ENCODE measurements at places on chromosomes 7 and 10.

DNA sequence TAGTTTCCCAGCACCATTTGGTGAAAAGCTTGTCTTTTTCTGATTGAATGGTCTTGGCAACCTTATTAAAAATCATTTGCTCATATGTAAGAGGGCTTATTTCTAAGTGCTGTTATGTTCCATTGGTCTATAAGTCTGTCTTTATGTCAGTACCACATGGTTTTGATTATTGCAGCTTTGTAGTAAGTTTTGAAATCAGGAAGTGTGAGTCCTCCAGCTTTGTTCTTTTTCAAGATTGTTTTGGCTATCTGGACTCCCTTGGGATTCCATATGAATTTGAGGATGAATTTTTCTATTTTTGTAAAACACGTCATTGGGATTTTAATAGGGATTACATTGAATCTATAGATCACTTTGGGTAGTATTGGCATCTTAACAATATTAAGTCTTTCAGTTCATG lies 5.4 kb downstream of the KIF11 start:
- DNase-seq, result no peak

- DNase-seq, result no peak
Measured at GRCh38 chr10:20257422-20257821, 441.2 kb downstream of the PLXDC2 start.

- DNase-seq, result no peak
Measured at GRCh38 chr7:151298765-151299164, 42.8 kb upstream of the NUB1 start.

- no peak for DNase-seq
Measured at GRCh38 chr7:158140538-158141220, 446.9 kb downstream of the PTPRN2 start.

GRCh38 chr10:130816116-130816901 lies 495.2 kb downstream of the TCERG1L start:
- no peak for DNase-seq

- DNase-seq, result no peak
Measured at GRCh38 chr10:117138838-117139580, 939 bp upstream of the VAX1 start.

- no peak for DNase-seq
Measured at GRCh38 chr10:33358016-33358415, 23.5 kb upstream of the NRP1 start.

DNA sequence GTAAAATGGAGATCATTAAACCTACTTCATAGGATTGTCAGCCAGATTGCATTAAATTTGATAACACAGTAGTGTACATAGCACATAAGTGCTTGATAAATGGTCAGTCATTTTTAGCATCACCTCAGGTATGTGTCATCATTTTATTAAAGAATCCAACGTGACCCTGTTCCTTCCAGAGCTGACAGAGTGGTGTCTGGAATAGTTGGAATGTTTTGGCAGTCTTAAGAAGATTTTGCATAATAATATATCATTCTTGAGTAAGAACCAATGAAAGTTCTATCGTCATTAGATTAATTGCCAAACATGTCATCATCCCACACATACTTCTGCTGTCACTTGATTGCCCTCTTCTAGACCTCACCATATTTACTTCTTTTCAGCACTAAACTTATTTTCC lies 451.4 kb upstream of the POM121L12 start:
- no peak for DNase-seq

DNA sequence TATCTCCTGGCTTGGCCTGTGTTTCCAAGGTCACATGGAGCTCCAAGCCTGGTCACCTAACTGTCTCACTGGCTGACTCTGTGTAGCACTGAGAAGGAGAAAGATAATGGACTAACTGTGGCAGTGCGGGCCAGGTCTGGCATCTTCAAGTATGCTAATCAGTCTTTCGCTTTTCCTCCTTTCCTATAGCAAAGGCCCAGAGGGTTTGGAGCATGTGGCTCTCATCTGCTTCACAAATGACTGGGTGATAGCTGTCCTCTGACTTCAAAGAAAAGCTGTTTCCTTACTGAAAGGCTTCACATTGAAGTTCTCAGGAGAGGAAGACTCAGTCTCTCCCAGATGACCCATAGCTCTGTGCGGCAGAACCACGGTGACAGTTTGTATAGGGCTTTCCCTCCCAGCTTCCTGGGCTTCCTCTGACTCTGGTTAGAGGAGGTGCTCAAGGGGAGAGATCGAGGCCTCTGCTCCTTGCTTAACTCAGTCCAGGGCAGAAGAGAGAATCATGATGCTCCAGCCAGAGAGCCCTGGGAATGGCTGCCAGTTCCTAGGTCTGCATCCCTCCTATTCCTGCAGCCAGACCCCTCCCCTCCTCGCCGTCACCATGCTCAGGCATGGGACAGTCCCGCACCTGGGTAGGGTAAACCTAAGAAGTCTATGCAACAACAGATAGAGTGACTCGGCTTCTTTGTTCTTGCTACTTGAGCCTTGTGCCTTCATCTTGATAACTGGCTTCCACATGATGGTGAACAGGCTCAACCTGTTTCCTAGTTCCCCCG lies 72.3 kb downstream of the CCDC71L start:
- no peak for DNase-seq

DNA sequence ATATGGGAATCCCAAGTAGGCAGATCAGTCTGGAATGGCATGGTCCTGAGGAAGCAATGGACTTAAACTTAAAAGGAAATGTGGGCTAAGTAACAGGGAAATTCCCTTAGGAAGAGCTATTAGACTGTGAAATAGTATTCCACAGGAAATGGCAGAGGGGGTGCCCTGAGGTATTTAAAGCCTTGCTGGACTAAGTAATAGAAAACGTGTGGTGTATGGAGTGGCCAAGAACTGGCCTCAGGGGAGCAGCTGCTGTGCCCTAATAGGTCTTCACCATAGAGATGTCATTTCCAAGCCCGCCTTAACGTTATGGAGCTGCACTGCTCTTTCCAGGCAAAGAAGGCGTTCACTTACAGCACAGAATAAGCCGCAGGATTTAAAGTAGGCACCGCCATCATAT lies 365.2 kb upstream of the ZMIZ1 start:
- DNase-seq, result peak; percentile 9

GRCh38 chr7:132381742-132382472 lies 194.4 kb downstream of the PLXNA4 start:
- no peak for DNase-seq

- no peak for DNase-seq
Measured at GRCh38 chr10:57830877-57831560, 436.7 kb downstream of the IPMK start.

DNA sequence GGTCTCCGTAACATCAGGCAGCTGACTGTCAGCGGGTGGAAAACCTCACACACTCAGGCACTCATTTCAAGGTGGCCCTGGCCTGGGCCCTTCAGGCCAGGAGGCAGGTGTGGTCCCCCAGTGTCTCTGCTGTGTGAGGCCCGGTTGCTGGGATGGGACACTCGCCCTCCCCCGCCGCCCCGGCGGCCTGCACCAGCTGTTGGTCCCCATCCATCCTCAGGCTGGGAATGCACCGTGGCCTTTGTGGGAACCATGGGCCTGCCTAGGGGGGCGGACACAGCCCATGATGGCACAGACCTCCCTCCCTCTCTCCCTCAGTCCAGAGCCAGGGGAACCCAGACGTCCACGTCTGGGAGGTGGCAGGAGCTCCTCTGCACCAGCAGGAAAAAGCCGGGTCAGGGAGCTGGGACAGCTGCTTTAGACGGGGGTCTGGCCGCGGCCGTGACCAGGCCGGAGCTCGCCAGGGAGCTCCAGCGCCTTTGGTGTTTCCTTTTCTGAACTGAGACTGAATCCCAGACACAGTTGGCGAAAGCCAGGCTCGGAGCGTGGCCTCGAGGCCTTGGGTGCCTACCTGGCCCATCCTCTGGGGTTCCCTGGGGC lies 15.7 kb downstream of the ADGRA1 start:
- DNase-seq, result no peak

GRCh38 chr7:107387128-107387527 lies 82.7 kb upstream of the GPR22 start:
- no peak for DNase-seq

GRCh38 chr10:82267014-82267413 lies 392.0 kb downstream of the NRG3 start:
- DNase-seq, result peak; percentile 65

DNA sequence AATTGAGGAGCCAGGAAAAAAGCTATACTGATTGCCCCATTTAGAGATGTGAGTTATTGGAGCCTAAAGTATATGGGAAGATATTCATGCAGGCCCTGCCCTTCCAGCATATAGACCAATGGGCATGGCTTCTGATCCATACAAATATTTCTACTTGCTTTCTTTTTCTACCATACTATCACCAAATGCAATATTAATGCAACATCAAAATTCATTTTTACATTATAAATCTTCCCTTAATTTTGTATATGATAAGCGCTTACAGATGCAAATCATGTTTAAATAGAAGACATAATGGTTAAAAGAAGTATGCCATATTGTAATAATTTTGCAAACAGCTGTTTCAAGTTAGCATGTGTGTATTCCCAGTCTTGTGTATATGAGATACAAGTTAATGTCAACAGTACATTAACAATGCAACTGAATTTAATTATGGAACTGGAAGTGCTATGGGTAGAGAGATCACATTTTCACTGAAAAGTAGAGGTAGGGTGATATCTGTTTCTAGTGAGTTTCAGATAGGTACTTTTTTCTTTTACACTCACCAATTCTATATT lies 24.6 kb upstream of the WNT16 start:
- no peak for DNase-seq

DNA sequence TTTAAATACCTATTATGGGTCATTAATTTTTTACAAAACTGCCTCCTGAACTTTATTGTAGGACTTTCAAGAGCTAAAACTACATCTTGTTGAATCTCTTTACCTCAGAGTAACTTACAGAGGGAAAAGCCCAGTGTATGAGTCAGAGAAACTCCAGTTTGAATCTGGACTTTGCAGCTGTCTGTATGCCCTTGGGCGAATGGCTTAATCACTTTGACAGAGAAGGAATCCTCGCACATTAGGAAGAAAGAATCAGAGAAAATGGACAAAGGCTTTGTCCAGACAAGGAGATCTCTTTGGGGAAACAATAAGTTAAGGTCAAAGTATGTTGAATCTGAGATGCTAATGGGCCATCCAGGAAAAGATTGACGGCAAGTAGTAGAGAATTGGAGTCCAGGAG lies 484.2 kb upstream of the CELF2 start:
- DNase-seq, result no peak

- DNase-seq, result no peak
Measured at GRCh38 chr7:40186586-40186985, 51.8 kb downstream of the SUGCT start.

DNA sequence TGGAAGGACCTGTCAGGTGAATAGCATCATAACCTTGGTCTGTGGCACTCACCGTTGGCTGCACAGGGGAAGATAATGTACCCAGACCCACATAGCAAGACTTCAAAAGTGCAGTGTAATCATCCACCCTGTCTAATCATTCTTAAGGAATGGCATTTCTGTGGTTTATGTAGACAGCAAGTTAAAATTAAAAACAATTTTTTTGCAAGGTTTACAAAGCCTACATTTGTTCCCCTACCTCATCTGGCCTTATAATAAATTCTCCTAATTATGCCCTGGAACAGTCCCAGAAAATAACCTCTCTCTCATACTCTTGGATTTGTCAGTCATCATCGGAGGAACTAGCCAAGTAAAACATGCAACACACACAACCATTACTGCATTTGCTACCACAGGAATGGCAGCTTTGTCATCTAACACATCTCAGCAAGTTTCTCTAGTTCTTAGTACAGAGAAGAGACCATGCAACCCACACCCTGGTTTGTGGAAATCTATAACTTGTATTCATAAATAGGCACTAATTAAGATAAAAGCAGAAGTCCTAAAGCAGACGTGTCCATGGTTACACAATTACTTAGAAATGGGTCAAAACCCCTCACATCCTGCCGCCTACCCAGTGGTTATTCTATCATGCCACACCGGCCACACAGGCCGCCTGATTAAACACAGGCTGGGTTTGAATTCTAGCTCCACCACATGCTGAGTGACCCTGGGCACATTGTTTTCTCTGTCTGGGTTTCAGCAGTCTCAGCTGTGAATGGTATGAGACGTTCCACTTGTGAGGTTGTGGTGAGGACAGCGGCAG lies 19.1 kb downstream of the ABLIM1 start:
- DNase-seq, result peak; percentile 90

DNA sequence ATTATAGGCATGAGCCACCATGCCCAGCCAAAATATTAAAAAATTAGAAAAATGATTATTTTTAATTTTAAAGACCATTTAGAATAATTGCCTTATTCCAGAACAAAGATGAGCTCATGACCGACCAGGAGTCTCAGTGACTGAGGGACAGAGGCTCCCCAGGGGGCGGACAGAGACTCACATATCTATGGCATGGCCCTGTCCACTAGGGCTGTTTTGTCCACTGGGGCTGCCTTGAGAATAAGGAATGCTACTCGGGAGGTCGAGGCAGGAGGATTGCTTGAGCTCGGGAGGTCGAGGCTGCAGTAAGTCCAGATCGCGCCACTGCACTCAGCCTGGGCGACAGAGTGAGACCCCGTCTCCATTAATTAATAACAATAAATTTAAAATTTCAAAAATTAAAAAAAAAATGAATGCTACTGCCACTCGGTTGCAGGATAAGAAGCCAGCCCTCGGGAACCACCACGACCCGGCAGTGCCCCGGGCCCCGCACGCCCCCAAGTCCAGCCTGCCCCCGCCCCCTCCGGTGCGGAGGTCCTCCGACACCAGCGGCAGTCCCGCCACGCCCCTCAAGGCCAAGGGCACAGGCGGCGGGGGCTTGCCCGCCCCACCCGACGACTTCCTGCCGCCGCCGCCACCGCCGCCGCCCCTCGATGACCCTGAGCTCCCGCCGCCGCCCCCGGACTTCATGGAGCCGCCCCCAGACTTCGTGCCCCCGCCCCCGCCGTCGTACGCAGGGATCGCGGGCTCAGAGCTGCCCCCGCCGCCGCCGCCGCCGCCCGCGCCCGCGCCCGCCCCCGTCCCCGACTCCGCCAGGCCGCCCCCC lies 128.6 kb downstream of the APBB1IP start:
- DNase-seq, result no peak

GRCh38 chr7:33932832-33933468 lies 27.6 kb downstream of the BMPER start:
- DNase-seq, result peak; percentile 77

GRCh38 chr10:12880423-12880822 lies 121.1 kb downstream of the CCDC3 start:
- DNase-seq, result no peak

DNA sequence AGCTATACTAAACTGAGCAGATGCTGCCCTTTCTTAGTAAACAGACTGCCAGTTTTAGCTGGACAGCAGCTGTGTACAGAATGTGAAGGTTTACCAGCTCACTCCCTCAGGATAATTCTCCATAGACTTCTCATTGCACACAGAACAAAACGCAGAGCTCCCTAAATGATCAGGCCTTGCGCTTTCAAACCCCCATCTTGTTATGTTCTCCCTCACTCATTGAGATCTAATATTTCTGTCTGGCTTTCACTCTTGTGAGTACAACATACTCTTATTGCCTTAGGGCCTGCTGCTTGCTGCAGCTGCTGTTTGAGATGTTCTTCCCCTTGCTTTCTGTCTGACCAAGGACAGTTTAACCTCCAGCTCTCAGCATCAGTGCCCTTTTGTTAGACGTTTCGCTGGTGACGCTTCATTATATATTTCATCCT lies 17.3 kb downstream of the VWDE start:
- no peak for DNase-seq

GRCh38 chr7:155789001-155789725 lies 23.1 kb downstream of the SHH start:
- no peak for DNase-seq

- no peak for DNase-seq
Measured at GRCh38 chr7:6256677-6257535, 15.5 kb downstream of the CYTH3 start.

Data from RCC 7860 (cell line).